ENCODE measurements at places on chromosomes 6 and 20. TPM values are rescaled to one million over a fixed set of nuclear protein-coding genes. Genes with fewer than 3 reads are reported as not detected.
A peak's percentile ranks its signal among the peaks of the same experiment; 100 is the strongest.

DNA sequence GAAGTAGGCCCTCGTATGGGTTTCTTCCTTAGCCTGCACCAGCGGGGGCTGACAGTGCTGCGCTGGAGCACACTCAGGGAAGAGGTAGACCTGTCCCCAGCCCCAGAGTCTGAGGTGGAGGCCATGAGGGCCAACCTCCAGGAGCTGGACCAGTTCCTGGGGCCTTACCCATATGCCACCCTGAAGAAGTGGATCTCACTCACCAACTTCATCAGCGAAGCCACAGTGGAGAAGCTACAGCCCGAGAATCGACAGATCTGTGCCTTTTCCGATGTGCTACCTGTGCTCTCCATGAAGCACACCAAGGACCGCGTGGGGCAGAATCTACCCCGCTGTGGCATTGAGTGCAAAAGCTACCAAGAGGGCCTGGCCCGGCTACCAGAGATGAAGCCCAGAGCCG is 3.8 kb downstream of the AAR2 start:
- DNase-seq, result no peak
- no peak overlapping the region for H3K27ac ChIP-seq
- peaks cover 53% of the 10 kb centered on the region for H3K36me3 ChIP-seq

DNA sequence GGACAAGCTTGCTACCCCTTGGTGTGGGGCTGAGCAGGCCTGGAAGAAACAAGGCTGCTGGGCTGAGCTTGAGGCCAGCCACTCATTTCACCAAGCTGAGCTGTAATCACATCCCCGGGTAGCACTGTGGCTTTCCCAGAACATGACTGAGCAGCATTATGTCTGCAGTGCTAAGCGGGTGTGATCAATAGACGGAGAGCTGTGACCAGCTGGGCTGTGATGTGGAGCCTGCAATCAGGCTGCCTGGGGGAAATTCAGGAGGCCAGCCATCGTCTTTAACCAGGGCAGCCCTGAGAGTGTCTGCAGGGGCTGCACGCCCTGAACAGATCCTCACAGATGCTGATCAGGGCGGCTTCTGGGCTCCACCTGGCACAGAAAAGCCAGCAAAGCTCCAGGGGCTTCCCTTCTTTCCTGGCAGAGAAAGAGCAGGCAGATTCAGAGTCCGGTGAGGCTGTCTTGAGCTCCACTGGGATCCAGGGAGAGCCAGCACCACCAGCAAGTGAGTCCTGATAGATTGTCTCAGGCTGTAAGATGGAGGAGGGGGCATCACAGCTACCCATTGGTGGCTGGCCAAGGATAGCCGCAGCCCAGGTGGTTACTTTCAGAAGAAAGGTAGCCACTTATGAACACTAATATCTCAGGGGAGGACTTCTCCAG is 165.9 kb downstream of the NRN1 start:
- no peak for DNase-seq
- H3K27me3 ChIP-seq, result peaks cover 30% of the 10 kb centered on the region
- H3K27ac ChIP-seq, result no peak overlapping the region
- no peaks in the 10 kb centered on the region for H3K4me1 ChIP-seq

MAN1A1 gene
- total RNA-seq, result 45.0 TPM

- no peak overlapping the region for H3K27ac ChIP-seq
- H3K27me3 ChIP-seq, result no peaks in the 10 kb centered on the region
- H3K4me3 ChIP-seq, result no peak overlapping the region
- no peaks in the 10 kb centered on the region for H3K4me1 ChIP-seq
- no peaks in the 10 kb centered on the region for H3K36me3 ChIP-seq
- no peak for DNase-seq
Observed at GRCh38 chr6:51118792-51119191, 300.1 kb downstream of the TFAP2B start.

DNA sequence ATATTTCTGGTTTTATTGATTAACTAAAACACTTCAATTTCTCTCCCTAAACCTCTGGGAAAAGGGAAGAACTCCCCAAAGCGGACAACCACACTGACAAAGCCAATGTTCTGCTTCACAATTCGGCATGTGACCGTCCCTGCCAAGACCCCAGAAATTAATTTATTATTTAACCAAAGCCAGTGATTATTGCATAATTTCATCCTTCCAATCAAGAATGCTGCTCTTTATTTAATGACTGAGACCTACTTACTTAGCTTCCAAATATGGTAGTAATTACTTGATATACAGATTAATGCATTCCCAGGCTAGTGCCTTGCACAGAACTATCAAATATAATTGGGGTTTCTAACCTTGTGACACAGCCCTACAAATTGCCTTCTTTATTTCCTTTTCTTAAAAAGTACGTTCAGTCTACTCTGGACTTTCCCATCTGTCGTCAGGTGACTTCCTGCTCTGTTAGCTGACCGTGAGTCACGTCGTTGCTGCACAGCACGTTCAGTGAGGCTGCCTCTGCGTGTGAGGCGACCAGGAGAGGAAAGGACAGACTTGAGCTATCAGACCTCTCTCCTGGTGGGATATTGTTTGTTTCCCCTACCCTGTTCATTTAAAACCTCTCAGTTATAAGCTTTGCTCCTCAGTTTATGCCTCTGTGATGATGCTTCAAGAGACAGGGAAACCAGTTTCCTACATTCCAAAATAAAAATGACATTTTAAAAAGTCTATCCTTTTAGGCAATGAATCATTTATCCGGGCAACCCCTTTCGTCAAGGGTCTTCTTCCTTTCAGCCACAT is 55.7 kb upstream of the TNFAIP3 start:
- peak overlapping the region; percentile 90 for H3K27ac ChIP-seq
- H3K36me3 ChIP-seq, result peaks cover 10% of the 10 kb centered on the region
- H3K4me3 ChIP-seq, result peak overlapping the region; percentile 7
- H3K4me1 ChIP-seq, result peaks cover 59% of the 10 kb centered on the region
- H3K27me3 ChIP-seq, result no peaks in the 10 kb centered on the region
- peak; percentile 69 for DNase-seq

TGM3 gene
- total RNA-seq, result not detected

- no peak for DNase-seq
- no peaks in the 10 kb centered on the region for H3K27me3 ChIP-seq
- H3K4me1 ChIP-seq, result peaks cover 40% of the 10 kb centered on the region
- H3K4me3 ChIP-seq, result peak overlapping the region; percentile 52
- peak overlapping the region; percentile 97 for H3K27ac ChIP-seq
Observed at GRCh38 chr6:104789770-104790190, 69.9 kb downstream of the HACE1 start.

DNA sequence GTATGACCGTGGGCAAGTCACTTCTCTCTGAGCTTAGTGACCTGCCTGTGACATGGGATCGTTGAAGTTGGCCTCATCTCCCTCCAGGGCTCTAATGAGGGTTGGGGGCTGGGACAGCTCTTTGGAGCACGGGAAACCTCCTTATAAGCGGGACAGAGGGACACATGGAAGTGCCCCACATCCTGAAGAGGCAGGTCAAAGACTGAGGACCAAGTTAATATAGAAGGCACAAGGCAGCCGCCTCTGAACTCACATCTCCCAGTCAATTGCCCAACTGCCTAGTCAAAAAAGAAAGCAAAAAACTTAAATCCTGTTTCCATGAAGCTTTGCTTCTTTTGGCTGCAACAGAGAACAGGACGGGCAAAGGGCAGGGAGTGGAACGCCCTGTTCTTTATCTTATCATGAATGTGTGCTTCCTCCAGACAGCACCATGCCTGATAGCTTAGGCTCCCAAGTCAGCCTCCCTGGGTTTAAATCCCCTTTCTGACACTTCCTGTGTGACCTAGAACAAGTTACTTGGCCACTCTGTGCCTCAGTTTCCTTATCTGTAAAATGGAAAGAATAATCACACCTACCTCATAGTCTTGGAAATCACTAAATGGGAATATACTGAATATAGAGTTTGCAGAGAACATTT is 27.1 kb downstream of the LBP start:
- no peaks in the 10 kb centered on the region for H3K4me1 ChIP-seq
- H3K27me3 ChIP-seq, result peaks cover 5% of the 10 kb centered on the region
- H3K36me3 ChIP-seq, result no peaks in the 10 kb centered on the region
- H3K27ac ChIP-seq, result no peak overlapping the region
- H3K4me3 ChIP-seq, result no peak overlapping the region

GRCh38 chr6:166333172-166333995 is 9.0 kb downstream of the SFT2D1 start:
- peaks cover 40% of the 10 kb centered on the region for H3K4me1 ChIP-seq
- DNase-seq, result peak; percentile 35
- H3K27me3 ChIP-seq, result no peaks in the 10 kb centered on the region
- peak overlapping the region; percentile 43 for H3K4me3 ChIP-seq

EMILIN3 gene
- not detected for total RNA-seq

GRCh38 chr6:24497254-24497970 is 2.6 kb downstream of the ALDH5A1 start:
- H3K27ac ChIP-seq, result no peak overlapping the region
- peaks cover 3% of the 10 kb centered on the region for H3K27me3 ChIP-seq
- no peak for DNase-seq
- H3K4me1 ChIP-seq, result peaks cover 22% of the 10 kb centered on the region
- H3K4me3 ChIP-seq, result no peak overlapping the region

CALHM5 gene
- not detected for total RNA-seq

DNA sequence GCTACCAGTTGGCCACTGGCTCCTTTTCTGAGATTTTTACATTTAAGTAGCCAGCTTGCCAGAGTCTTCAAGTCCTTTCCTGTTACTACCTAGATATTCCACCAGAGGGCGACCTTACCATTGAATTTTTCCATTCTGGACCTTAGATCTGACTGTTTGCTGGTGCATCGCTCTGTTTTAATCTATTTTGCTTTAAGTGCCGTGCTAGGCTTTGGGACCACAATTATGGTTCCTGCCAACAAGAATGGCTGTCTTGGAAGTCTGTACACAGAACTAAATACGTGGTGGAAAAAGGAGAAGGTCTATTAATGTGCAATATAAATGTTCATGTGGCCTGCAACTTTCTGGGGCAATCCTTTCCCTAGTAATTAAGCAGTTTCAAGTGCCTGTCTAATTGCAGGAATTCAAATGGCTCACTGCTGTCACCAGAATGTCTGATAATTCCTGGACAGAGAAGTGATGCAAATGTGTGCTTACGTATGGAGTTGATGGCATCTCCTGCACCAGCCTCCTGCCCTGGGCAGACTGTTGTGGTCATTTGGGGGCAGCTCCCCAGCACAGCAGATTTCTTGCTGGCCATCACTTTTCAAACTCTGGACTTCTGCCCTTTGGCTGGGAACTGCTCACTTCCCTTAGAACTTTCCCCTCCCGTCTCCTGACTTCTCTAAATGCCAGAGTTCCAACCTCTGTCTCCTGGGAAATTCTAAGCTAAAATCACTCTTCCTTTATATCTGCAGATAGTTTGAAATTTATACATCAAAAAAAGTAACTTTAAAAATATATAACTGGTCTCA is 5.6 kb upstream of the HLA-DOA start:
- H3K27me3 ChIP-seq, result peaks cover 21% of the 10 kb centered on the region
- no peak overlapping the region for H3K27ac ChIP-seq
- H3K4me3 ChIP-seq, result no peak overlapping the region

DNA sequence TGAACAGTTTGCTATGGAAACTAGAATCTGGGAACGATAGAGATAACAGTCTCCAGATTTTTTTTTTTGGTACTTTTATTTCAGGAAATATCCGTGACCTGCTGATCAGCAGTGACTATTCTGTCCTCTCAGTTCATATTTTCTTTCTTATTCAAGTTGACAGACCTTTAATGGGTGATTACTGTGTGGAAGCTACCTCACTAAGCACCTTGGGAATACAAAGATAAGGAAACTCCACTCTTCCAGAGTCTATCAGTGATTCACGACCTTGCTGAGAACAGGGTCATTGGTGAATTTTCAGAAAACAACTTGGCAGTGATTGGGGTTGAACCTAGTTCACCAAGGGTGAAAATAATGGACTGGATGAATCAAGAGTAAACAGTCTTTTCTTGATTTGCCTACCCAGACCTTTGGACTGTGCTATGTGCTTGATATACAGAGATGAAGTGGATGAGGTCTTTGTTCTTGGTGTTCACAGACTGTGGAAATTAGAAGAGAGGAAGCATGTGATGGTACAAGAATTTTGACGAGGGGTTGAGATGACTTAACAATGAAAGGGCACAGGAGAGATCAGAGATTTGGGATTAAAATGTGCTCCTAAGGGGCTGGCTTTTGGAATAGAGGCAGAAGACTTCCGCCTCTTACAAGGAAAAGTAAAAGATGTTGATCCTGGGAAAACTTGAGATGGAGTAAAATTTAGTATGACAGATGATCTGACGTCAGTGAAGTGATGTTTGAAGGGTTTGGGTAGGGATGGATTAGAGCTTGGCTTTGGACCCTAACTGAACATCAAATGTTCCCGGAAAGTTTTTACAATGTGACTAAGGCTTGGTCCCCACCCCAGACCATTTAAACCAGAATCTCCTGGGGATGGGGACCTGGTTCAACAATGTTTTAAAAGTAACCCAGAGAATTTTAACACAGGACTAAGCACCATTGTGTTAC is 1.2 kb downstream of the KAT14 start:
- H3K27ac ChIP-seq, result peak overlapping the region; percentile 58
- DNase-seq, result no peak
- peaks cover 24% of the 10 kb centered on the region for H3K4me1 ChIP-seq

DNA sequence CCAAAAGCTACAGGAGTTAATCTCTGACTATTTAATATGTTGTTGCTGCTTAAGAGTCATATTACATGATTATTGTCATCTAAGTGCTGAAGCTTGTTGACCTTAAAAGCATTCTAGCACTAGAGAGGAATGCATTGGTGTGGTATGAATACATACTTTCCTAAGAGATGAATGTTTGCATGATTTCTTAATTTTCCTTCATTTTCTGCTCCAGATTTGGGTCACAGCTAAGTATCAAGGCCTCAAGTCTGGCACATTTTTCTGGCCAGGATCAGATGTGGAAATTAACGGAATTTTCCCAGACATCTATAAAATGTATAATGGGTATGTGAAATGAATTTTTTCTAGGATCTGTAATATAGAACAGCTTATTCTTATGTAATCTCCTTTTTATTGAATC is 53.6 kb downstream of the ENPP1 start:
- no peak overlapping the region for H3K4me3 ChIP-seq
- peaks cover 6% of the 10 kb centered on the region for H3K4me1 ChIP-seq
- no peak overlapping the region for H3K27ac ChIP-seq
- peaks cover 2% of the 10 kb centered on the region for H3K27me3 ChIP-seq
- no peak for DNase-seq
- peaks cover 29% of the 10 kb centered on the region for H3K36me3 ChIP-seq

DNA sequence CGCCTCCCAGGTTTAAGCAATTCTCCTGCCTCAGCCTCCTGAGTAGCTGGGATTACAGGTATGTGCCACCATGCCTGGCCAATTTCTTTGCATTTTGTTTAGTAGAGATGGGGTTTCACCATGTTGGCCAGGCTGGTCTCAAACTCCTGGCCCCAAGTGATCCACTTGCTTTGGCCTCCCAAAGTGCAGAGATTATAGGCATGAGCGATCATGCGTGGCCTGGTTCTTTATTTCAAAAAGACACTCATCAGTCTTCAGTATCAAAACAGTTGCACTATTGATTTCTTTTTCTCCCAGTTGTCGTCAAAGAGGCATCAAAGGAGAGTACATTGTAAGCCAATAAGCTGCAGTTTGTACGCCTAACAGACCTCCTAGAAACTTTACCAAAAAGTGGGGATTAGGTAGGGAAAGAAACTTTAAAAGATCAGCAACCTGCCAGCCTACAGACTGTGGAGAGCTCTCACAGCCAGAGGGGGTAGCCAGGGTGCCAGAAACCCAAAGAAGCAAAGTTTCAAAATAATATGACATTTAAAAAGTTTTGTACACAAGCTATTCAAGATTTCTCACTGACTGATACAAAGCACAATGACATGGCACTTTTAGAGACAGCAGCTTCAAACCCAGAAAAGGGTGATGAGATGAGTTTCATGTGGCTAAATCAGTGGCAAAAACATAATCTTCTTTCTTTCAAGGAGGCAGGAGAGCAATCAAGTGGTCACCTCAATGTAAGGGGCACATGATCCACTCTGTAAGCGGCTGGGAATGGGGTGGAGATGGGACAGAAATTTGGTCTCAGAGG is 83.0 kb upstream of the RALY start:
- no peak overlapping the region for H3K4me3 ChIP-seq
- H3K27ac ChIP-seq, result no peak overlapping the region
- no peak for DNase-seq
- peaks cover 16% of the 10 kb centered on the region for H3K27me3 ChIP-seq

Data from activated T-helper 2 cell treated with anti-CD3 and anti-CD28 coated beads, Interferon-gamma antibody, Interleukin-2, Interleukin-4, amounts not matched to agents 10 μg/mL and 5 μg/mL and 100 μg/mL, durations not matched to agents 14 hours and 24 hours and 36 hours (primary cell).